M059J (cell line): ENCODE measurements at places on chromosomes 1 and 21. TPM values are rescaled to one million over a fixed set of nuclear protein-coding genes. Genes with fewer than 3 reads are reported as not detected.

The LMO4 gene
- 87.1 and 103 TPM in 2 replicates for total RNA-seq

The EVA1C gene
- total RNA-seq = 8.1 and 10.4 TPM in 2 replicates

The PRELP gene
- not detected in 2 replicates for total RNA-seq

DNA sequence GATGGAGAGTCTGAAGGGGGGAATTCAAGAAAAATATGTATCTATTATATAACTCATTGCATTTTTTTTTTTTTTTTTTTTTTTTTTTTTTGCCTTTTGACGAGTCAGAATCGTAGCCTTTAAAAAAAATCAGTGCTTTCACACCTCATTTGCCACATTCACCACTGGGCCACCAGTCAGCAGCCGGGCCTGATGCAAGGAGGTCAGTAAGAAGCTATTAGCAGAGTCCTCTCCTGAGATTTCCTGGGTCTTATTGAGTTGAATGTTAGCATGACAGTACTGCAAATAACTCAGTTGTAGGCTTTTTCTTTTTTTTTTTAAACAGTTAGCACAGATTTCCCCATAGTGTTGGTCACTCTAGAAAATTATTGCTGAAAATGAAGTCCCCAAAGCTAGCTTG lies 139.8 kb downstream of the SPATA17 start:
- no peak for DNase-seq

DNA sequence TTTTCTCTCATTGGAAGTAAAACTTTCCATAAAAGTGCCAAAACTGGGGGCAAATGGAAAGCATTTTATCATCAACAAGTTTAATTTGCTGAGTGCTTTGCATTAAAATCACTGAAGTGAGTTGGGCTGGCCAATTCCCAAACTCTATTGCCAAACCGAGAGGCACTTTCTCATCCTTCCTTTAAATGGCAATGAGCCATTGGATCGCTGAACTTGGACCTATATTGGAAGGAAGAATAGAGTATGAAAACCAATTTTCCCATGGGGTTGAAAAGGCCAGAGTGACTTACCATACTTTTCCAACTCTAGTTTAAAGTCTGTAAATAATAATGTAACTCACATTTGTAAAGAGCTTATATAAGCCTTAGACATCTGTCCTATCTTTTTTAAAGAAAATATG lies 189.1 kb upstream of the C1orf87 start:
- DNase-seq = no peak

GRCh38 chr1:195238313-195238712 lies 1369.9 kb downstream of the KCNT2 start:
- no peak for DNase-seq

GRCh38 chr21:39422527-39423241 lies 22.9 kb downstream of the LCA5L start:
- no peak for DNase-seq
